ENCODE measurements at places on chromosomes 4 and X.

- DNase-seq = no peak
Observed at GRCh38 chrX:100208076-100208475, 202.0 kb downstream of the PCDH19 start.

- DNase-seq = no peak
Observed at GRCh38 chr4:10684631-10685030, at the start of gene CLNK. TSS of gene CLNK (minus strand) at chr4:10684768. CDS start at chr4:10667869, 16,899 bp downstream.

DNA sequence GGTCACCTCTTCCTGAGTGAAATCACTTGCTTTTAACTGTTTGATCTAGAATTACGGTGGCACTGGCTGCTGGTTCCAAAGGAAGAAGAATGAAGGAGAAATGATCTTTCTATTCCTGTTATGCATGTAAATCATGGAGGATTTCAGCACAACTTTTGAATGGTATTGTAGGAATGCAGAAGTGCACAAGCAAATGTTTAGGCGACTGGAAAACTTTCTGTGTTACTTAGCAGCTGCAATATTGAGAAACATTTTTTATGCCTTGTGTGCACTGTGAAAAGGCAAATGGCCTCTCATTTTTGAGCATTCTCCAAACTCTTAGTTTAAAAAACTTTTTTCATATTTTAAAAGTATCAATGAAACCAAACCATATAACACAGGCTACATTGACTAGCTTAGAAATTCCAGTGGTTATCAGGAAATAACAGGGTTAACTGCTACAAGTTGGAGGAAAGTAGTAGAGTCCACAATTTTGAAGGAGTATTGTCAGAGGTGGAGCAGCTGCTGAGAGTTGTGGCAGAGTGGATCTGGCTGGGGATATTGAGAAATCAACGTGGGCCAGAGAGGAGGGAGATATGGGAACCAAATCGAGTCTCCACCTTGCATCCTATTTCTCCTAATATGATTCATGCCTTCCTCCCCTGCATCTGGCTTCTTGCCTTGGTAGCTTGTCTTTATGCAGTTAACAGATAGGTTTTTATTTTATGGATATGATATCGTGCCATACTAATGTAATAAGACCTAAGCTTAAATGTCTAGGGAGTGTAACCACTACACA lies 32.0 kb upstream of the FHL1 start:
- no peak for DNase-seq

DNA sequence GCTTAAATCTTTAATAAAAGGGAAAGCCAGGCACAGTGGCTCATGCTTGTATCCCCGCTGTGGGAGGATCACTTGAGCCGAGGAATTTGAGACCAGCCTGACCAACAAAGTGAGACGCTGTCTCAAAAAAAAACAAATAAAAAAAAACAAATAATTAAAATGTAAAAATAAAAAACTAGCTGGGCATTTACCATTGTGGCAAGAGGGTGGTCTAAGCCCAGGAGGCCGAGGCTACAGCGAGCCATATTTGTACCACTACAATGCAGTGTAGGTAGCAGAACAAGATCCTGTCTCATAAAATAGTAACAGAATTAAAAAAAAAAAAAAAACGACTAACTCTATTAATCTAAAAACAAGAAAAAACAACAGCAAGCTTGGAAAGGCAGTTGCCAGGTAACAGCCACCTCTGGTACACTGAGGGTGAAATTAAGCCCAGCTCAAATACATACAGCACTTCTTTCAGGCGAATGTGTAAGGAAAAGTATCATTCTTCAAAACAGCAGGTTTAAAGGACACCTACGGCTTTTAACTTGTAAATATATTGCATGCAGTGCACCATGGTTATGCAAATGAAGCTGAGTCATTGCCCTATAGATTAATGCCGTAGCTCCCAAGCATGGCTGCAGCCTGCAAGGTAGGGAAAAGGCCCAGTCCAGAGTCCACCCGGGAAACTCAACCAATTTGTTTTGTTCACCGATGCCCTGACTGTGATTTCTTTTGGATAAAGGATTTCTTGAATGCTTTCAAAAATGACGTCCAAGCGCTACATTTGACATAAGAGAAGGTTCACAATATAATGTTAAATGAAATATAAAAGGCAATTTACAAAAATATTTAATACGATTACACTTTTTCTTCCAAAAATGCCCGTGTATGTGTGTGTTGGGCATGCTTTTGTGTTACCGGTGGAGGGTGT lies 14.5 kb upstream of the TXLNG start:
- DNase-seq = peak; percentile 7

- no peak for DNase-seq
Observed at GRCh38 chr4:188683571-188683970, 544.3 kb downstream of the TRIML1 start.

DNA sequence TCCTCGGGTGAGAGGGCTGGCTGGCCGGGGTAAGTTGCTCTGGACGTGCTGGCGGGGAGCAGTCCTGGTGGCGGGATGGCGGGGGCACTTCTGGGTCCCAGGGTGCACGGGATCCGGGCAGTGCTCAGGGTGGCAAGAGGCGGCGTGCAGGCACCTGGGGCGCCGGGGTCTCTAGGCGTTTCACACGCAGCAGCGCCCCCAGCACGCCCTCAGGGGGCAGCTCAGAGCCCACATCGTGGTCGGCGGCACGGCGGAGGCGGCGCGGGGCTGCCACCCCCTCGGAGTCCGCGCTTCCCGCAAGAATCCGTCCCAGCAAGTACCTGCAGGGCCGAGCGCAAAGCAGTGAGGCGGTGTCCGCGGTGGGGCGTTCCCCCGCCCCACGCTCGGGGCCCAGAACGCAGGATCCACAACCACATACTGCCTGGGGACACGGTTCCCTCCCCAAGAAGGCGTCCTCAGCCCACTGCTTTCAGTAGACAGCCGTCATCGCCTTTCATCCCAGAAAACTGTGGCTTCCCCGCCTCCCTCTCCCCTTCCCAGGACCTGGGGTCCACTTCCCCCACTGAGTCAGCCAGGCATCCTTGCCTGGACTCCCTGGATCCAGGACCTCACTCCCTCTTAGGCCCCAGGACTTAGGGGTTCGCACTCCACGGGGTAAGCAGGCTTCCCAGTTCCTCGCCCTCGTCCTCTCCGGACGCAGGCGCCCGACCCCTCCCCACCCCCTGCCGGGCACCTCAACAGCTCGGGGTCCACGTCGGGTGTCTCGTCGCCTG lies 4.1 kb downstream of the PCSK1N start:
- no peak for DNase-seq

DNA sequence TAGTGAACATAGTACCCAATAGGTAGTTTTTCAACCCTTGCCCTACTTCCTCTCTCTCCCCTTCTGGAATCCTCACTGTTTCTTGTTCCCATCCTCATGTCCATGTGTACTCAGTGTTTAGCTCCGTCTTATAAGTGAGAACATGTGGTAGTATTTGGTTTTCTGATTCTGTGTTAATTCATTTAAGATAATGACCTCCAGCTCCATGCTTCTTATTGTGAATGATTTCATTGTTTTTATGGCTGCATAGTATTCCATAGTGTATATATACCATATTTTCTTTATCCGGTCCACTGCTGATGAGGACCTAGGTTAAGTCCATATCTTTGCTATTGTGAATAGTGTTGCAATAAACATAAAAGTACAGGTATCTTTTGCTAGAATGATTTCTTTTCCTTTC lies 31.0 kb downstream of the IRF2 start:
- DNase-seq = no peak

- no peak for DNase-seq
Observed at GRCh38 chrX:120476714-120477113, 7.6 kb upstream of the LAMP2 start.

DNA sequence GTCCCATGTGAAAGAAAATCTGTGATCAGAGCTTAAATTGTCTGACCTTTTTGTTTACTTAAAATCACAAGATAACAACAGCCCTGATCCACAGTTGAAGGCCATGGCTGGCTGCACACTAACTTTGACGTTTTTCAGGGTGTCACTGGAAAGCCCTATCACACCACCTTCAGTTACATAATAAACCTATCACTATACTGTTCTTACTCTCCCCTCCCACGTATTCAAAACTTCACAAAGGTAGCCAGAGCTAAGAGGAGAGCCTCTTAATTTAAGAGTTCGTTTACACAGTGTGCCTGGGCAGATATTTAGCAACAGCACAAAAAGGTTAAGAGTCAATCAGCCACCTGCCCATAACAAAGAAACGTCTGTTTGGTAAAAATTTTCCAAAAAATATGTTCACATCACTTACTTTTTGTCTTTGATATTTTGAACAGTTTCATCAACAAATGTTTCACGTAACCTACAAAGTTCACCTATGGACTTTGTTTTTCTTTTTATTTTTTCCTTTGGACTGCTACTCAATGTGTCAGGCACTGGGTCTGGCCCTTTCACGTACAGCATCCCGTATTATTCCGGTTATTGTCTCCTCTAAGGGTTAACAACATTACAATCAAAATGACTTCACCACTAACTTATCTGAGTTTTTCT lies 25.0 kb downstream of the RFC1 start:
- DNase-seq = no peak

DNA sequence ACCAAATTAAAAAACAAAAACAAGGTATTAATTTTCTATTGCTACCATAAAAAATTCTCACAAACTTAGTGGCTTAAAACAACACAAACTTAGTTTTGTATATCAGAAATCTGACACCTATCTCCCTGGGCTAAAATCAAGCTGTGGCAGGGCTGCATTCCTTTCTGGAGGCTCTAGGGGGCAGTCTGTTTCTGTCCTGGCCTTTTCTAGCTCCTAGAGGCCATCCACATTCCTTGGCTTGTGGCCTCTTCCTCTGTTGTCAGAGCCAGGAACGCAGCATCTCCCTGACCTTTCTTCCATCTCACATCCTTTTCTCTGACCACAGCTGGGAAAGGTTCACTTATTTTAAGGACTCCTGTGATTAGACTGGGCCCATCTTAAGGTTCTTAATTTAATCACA lies 38.9 kb upstream of the TLR2 start:
- peak; percentile 18 for DNase-seq

- no peak for DNase-seq
Observed at GRCh38 chrX:150094996-150095395, 156.7 kb upstream of the EOLA2 start.

GRCh38 chrX:19535476-19535875 lies 20.2 kb upstream of the MAP3K15 start:
- DNase-seq = no peak

GRCh38 chr4:8834681-8835220 lies 36.9 kb downstream of the HMX1 start:
- no peak for DNase-seq

DNA sequence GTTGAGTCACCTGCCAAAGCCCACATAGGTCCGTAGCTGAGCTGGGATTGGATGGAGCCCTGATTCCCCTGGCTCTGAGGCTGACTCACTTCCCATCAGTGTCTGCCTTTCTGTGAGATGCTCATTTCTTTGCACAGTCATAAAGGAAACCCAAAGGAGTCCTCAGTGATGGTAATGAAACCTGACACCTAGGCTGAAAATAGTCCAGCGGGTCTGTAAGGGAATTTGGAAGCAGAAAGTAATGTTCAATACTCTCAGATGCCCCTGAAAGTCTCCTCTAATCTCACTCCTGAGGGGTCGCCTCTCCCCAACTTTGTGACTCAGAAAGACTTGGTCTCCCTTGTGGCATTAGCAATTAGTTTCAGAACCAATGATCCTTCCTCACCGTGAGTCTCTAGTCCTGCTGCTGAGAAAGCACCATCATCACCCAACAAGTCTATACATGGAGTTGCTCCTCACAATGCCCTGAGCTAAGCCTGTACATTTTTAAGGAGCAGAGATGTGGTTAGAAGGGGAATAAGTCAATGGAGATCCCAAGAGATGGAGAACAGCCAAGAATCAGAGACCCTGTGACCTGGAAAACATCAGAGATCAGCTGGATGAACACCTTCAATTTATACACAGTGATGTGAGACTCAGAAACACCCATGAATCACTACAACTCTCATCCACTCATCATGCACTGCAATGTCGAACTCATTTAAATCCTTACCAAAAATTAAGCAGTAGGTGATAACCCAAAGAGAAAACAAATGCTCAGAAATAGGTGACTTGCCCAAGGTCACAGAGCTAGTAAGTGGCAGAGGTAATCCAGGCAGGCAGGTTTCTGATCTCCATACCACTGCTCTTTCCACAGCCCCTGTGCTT lies 219.0 kb upstream of the CPEB2 start:
- peak; percentile 80 for DNase-seq

DNA sequence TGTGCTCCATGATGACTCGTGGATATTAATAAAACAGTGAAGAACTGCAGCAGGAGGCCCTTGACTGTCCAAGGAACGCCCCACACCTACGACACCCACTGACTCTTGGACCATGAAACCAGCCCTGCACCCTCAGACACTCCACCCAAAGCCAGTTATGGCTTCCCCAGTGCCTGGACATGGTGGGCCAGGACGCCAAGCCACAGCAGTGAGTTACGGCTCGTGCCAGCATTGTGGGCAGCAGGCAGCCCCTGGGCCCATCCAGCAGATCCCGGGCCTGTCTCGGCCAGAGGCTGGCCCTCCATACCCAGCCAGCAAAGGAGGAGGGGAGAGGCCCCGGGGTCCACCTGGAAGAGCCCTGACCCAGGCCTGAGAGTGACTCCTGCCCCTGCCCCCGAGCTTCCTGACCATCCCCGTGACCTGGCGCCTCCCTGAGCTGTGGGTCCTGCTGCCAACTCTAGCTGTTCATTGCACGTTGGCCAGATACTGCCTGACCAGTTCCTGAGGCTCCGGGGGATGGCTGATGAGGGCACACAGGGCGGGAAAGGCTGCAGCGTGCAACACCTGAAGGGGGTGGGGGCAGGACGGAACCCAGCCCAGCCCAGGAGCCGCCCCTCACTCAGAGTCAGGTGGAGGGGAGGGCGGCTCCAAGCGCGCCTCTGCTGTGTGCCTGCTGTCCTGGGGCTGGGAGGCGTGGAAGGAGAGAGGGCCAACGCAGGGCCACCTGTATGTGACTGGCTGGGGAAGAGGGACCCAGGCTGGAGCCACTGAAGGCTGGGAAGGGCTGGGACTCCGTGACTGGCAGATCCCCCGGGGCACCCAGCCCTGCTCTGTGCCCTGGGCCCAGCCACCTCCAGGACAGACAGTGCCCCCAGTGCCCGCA lies 739 bp downstream of the SLC49A3 start:
- no peak for DNase-seq

DNA sequence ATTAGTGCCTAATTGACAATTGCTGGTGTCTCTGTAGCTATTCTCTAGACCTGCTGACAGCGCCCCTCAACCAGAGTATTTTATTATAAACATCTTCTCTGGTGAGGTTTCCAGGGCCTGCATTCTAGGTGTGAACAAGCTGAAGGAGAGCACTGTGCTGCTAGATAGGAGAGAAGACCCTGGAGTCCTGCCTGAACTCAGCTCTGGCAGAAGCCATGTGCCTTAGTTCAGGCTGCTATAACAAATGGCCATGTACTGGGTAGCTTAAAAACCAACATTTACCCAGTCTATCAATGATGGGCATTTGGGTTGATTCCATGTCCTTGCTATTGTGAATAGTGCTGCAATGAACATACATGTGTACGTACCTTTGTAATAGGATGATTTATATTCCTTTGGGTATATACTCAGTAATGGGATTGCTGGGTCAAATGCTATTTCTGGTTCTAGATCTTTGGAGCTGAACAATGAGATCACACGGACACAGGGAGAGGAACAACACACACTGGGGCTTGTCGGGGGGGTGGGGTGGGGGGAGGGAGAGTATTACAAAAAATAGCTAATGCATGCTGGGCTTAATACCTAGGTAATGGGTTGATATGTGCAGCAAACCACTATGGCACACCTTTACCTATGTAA lies 185.5 kb upstream of the CPEB2 start:
- no peak for DNase-seq

- no peak for DNase-seq
Observed at GRCh38 chr4:139908636-139909437, 243.2 kb downstream of the MGST2 start.

- peak; percentile 48 for DNase-seq
Observed at GRCh38 chr4:122827879-122828601, 1.4 kb downstream of the FGF2 start.

- DNase-seq = no peak
Observed at GRCh38 chr4:105025263-105026017, 121.2 kb upstream of the TET2 start.

All from stimulated activated CD4-positive, alpha-beta T cell treated with anti-CD3 and anti-CD28 coated beads, Interleukin-1b, Interleukin-23, amount 100 ng/mL, for 48 hours (primary cell).